Smooth muscle cell of trachea (primary cell): ENCODE measurements at places on chromosomes 1 and 21. TPM values are rescaled to one million over a fixed set of nuclear protein-coding genes. Genes with fewer than 3 reads are reported as not detected.

The C1orf210 gene
- not detected in 2 replicates for total RNA-seq

The BMP8B gene
- total RNA-seq: not detected in 2 replicates

The C1orf87 gene
- total RNA-seq: 0.15 TPM in 1 of 2 replicates, not detected in the other

The DLGAP3 gene
- total RNA-seq: 0.17 TPM in 1 of 2 replicates, not detected in the other

The ITGB2 gene
- not detected in 2 replicates for total RNA-seq

The RAB4A gene
- 22.5 and 35.9 TPM in 2 replicates for total RNA-seq

The LGR6 gene
- total RNA-seq: not detected in 2 replicates

The SLAMF1 gene
- not detected in 2 replicates for total RNA-seq

The TSPEAR gene
- total RNA-seq: not detected in 2 replicates

The ZBTB8B gene
- not detected in 2 replicates for total RNA-seq

The PINK1 gene
- 63.1 and 131 TPM in 2 replicates for total RNA-seq

The CORT gene
- not detected in 2 replicates for total RNA-seq

The ABCG1 gene
- total RNA-seq: 4.1 and 4.5 TPM in 2 replicates

The ZFP69 gene
- 3.6 and 3.9 TPM in 2 replicates for total RNA-seq

The SLC30A10 gene
- total RNA-seq: not detected in 2 replicates

The TACSTD2 gene
- total RNA-seq: 0.15 and 0.33 TPM in 2 replicates

The ADCY10 gene
- total RNA-seq: under 0.01 and 0.15 TPM in 2 replicates

The CCDC185 gene
- 0.17 TPM in 1 of 2 replicates, not detected in the other for total RNA-seq

The FMO2 gene
- 3.5 and 4.5 TPM in 2 replicates for total RNA-seq

The FCN3 gene
- total RNA-seq: not detected in 2 replicates

The OR2T35 gene
- not detected in 2 replicates for total RNA-seq

The SEC16B gene
- total RNA-seq: 3.1 and 8.9 TPM in 2 replicates

The HP1BP3 gene
- total RNA-seq: 257 and 336 TPM in 2 replicates

The SLAMF6 gene
- total RNA-seq: not detected in 2 replicates

The SPRR3 gene
- total RNA-seq: not detected in 2 replicates
